ENCODE measurements at places on chromosomes 6 and 20.

- DNase-seq = no peak
Observed at GRCh38 chr6:160265869-160266476, 7.4 kb upstream of the SLC22A2 start.

DNA sequence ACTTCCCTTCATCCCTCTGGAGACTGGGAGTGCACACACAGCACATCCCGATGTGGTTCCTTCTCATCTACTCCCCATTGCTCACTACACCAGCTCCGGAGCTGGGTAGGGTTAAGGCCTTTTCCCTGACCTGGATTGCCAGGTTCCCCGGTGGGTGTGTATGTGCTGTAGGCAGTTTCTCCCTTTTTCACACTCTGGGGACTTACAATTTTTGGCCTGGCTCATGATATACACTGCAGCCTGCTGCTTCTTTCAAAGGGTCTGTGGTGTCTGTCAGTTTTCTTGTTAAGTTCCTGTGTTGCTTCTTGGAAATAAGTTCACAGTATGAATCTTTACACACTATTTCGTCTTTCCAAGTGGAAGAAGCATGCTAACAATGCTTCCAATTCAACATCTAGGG, 405.5 kb downstream of the UTRN start:
- no peak for DNase-seq

DNA sequence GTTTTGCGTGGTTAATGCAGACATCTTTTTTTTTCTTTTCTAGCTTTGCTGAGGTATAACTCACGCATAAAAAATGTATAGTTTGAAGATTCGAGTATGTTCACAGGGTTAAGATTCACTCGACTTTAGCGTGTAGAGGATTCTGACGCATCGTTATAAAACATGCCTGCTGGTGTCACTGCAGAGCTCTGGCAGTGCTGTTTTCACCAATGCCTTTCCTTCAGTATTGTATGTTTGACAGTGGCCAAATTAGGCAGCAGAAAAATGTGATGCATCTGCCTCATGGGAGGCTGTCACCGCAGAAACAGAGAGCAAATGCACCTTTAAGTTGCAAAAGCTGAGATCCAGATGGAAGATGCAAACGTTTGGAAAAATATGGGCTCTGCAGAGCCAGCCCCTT, 18.0 kb upstream of the SIRPB2 start:
- DNase-seq = no peak

DNA sequence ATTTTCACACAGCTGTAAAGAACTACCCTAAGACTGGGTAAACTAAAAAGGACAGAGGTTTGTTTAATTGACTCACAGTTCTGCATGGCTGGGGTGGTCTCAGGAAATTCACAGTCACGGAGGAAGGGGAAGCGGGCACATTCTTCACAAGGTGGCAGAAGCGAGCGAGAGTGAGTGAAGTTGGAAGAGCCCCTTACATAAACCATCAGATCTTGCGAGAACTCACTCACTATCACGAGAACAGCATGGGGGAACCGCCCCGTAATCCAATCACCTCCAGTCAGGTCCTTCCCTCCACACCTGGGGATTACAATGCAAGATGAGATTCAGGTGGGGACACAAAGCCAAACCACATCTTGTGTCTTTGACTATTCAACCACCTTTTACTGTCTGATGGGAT, 700.5 kb downstream of the TENT5A start:
- DNase-seq = no peak

DNA sequence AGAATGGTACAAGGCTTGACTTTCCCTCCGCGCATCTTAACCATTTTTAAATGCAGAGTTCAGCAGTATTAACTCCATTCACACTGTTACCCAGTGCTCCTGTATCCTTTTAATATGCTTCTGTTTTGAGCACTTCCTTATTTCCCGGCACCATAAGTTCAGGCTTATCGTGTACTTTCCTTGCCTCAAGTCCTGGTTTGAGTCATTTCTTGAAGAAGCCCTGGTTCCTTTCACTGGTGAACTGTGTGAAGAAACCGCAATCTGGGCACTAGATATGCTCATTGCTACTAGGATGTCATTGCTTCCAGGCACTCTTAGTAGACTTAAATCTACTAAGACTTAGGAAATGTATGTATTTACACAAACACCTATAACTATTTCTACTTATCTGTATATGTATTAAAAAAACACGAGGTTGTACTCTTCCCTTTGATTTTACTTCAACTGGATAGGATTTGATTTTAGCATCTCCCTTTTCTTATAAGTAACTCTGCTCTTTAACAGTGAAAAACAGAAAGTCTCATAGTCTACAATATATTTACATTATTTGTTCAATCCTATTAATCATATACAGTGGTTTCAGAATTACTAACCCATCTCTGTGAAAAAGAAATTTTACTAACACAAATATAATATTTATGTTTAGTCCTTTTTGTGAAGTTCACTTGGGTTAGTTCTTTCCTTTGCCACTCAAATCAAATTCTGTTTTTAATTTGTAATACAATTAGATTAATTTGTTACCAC, 135.5 kb downstream of the CDKAL1 start:
- no peak for DNase-seq

DNA sequence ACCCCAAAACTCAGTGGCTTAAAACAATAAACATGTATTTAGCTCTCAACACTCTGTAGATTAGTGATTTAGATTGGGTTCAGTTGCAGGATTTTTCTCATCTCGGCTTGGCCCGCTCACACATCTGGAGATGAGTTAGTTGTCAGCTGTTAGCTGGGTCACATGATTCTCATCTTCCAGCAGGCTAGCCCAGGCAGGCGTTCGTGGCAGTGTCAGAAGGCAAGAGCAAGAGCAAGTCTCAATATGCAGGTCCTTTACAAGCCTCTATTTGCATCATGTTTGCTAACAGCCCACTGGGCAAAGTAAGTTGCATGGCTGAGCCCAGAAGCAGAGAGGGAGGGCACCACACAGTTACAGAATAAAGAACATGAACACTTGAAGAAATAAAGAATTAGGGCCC, 83.6 kb upstream of the MYLIP start:
- DNase-seq = no peak

DNA sequence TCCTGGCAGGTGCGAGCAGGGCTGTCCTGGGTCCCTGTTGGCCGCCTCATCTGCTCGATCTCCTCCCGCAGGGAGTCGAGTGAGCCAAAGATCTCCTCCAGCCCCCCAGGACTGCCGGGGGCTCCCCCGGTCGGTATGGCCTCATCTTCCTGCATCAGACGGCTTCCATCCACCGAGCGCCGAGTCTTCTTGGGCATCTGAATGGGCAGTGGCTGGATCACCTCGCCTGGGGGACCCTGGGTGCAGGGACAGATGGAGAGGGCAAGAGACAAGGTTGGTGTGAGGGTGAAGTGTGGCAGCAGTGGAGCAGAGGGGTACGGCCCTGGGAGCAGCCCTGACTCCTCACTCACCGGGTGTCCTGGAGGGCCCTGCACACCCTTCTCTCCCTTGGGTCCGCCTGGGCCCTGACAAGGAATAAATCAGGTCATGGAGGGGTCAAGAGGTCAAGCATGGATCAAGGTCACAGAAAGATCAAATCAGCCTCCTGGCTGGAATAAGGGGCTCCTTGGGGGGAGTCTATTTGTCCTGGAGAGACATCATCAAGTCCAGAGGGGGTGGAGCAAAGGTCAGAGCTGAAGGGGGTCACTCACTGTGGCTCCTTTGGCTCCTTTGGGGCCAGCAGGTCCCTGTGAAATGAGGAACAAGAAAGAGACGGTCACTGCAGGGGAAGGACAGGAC, 26.5 kb downstream of the COL11A2 start:
- no peak for DNase-seq

- DNase-seq = no peak
Observed at GRCh38 chr6:83696674-83697073, 12.2 kb downstream of the SNAP91 start.

DNA sequence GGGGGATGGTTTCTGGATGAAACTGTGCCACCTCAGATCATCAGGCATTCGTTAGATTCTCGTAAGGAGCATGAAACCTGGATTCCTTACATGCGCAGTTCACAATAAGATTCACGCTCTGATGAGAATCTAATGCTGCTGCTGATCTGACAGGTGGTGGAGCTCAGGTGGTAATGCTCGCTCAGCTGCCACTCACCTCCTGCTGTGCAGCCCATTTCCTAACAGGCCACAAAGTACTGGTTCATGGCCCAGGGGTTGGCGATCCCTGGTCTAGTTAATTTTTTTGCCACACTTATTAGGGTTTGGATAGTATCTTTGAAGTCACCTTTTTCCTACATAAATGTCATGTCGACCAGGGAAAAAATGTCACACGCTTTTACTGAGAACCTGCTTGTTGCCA, 96.8 kb upstream of the MLIP start:
- DNase-seq = no peak

GRCh38 chr6:164148788-164149187, 734.3 kb downstream of the QKI start:
- DNase-seq = no peak

- no peak for DNase-seq
Observed at GRCh38 chr6:146868671-146869209, 270.0 kb downstream of the ADGB start.

DNA sequence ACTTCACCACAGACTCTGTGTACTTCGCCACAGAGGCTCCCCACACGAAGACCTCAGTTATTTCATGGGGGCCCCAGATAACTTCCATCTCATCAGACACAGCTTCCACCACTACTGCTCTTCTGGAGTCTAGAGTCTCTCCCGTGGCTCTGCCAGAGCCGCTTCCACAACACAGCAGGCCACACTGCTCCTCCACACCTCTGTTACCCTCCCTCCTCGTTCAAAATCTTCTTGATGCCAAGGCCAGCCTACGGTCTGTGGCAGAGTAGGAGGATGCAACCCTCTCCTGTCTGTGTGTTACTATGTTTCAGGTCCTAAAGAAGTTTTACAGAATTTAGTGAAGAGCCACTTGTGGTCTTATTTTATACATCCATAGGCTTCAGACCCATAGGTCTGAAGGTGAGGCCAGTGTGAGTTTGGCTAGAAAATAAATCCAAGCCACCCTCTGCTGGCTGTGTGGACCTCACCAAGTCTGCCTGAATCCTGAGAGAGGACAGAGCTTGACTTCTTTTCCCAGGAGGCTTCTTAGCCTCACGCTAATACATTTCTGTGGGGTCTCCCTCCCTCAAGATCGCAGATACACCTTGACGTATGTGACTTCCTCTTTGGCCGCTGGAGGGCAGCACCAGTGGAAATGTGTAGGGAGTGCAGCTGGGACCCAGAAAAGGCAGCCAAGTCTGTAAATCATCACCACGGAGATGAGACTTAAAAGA, 197.7 kb downstream of the FAXC start:
- no peak for DNase-seq

DNA sequence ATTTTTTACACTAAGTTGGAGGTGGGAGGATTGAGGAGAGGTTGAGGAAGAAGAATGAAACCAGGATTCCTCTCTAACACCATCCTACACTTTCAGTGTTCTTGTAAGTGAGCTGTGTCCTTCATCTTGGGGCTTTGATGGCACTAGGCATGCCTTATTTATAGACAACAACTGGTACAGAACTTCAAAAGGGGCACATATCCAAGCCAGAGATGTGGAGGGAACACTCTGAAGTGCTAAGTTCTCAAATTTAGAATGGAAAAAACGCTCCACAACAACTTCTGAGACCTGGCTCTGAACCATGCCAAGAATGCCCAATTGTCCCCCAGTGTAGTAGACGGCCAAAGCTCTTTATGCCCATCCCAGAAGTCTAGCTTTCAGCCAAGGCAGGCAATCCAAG, 16.2 kb upstream of the PKHD1 start:
- DNase-seq = no peak

- no peak for DNase-seq
Observed at GRCh38 chr20:57224641-57225138, 41.8 kb downstream of the BMP7 start.

DNA sequence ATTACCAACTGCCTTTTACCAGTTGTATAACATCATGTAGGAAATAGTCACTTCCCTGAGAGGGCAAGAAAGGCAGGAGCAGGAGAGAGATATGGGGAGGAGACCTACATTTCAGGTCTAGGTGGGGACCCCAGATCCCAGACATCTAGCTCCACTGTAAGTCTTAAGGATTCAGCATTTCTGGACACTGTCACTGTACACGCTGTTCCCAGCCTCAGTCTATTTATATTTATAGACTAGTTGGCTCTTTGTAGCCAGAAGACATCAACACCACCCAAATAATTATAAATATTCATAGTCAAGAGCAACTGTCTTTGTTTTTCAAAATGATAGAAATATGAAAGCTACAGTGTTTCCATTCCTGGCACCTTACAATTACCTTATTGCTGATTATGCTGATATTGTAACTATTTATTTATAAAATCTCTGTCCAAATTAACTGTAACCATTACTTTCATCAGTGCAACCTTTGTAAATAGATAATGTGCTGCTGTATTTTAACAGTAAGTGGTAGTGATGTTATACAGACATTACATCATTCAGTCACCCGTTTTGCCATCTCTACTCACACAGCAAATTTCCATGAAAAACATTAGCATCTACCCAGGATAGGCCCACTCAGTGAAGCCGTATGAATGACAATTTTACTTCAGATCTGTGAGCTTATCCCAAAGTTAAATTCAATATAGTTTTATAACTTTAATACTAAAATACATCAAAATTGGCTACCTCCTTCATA, 162.8 kb downstream of the PTPRK start:
- no peak for DNase-seq

DNA sequence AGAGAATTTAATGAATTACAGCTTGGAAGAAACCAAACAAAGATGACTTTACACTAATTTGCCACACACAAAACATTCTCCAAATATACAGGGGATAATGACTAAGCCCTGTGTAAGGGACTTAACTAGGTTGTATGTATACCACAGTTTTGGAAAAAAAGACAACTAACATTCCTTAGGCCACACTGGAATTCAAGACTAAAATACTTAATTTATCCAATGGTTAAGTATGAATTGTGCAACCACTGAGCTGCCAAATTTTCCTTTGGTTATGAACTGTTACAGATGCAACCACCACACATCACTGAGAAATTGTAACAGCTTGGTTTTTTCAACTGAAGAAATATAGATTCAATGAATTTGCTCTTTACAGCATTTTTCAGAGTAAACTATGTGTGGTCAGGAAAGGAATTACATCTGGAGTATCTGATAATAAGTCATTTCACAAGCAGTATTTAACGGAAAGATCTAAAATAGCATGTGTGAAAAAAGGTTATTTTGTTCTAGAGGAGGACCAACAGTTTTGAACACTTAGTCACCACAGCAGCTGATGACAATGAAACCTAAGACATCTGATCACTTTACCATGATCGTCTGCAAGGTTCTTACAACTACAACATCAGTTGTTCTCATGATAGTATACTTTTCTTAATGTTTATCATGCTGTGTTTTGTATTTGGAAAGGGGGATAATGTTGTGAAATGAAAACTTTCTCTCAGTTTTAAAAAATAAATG, 318.8 kb downstream of the BCKDHB start:
- DNase-seq = no peak

- no peak for DNase-seq
Observed at GRCh38 chr20:21550587-21550986, 36.7 kb upstream of the NKX2-2 start.
